ENCODE measurements at places on chromosomes 6 and 20.

GRCh38 chr6:120214088-120214499 is 864.5 kb upstream of the MAN1A1 start:
- DNase-seq: no peak

- DNase-seq: no peak
Measured at GRCh38 chr6:169893624-169894023, 142.2 kb downstream of the ERMARD start.

GRCh38 chr6:25954756-25955155 is 7.8 kb upstream of the TRIM38 start:
- DNase-seq: no peak

GRCh38 chr20:49896204-49896603 is 19.1 kb downstream of the SPATA2 start:
- DNase-seq: no peak

DNA sequence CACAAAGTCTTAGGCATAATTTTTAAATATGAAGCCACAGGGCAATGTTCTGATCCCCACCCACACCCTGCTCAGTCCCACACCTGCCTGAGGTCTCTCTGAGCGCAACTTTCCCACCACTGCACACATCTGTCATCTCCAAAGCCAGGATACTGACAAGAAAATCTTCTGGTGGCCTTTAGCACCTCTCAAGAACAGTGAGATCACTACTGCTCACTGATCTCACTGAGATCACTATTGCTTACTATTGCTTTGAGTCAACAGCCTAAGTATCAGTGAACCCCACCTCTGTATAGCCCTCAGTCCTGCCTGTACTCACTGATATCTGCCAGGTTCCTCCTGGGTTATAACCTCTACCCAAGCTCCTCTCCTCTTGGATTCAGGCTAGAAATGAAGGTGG is 6.4 kb downstream of the TNFRSF21 start:
- no peak for DNase-seq
